Aorta (tissue), 5 donors: ENCODE measurements at places on chromosomes 7 and 10. TPM values are rescaled to one million over a fixed set of nuclear protein-coding genes. Genes with fewer than 3 reads are reported as not detected.

DNA sequence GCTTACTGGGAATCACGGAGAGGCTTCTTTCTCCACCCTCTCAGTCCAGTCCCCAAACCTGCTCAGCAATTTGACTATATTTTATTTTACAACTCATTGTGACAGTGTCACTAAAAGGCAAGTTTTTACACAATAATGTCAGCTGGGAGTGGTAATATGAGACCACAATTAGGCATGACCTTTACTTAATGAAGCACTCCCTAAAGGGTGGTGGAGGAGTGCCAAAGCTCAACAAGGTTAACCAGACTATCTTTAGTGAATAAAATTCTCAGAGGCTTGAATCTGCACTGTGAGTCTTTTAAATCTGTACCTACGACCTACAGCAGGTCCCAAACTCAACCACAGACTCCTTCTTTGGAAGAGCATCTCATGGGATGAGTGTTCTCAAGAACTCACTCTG is 215.6 kb downstream of the TAX1BP1 start:
- no peak overlapping the region for H3K4me3 ChIP-seq
- no peak for DNase-seq
- peaks cover 6% of the 10 kb centered on the region for H3K4me1 ChIP-seq
- no peak overlapping the region for H3K27ac ChIP-seq
- H3K36me3 ChIP-seq = no peaks in the 10 kb centered on the region

GRCh38 chr7:93862651-93863050 is 27.9 kb downstream of the TFPI2 start:
- no peaks in the 10 kb centered on the region for H3K36me3 ChIP-seq
- H3K4me1 ChIP-seq = no peaks in the 10 kb centered on the region
- H3K27ac ChIP-seq = no peak overlapping the region
- no peaks in the 10 kb centered on the region for H3K27me3 ChIP-seq
- no peak overlapping the region for H3K4me3 ChIP-seq

- DNase-seq = no peak
- H3K36me3 ChIP-seq = no peaks in the 10 kb centered on the region
- peak overlapping the region; percentile 52 for H3K27ac ChIP-seq
- H3K27me3 ChIP-seq = no peaks in the 10 kb centered on the region
- H3K4me3 ChIP-seq = no peak overlapping the region
Measured at GRCh38 chr7:30789334-30789711, 18.1 kb downstream of the MINDY4 start.

DNA sequence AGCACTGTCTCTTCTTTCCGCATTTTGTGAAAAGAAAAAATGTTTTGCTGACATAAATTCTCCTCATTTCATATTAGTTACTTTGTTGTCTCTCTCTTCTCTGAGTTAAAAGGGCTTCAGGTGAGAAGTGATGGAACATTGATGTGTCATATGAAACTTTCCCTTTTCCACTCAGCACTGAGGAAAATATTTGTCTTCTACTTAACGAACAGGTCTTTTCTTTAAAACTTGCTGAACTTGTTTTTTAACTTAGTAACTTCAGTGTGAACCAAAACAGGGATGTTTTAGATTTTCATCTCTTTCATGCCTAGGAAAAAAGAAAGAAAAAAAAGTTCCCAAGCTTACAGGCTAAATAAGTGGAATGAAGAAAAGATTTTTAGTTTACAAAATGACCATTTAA is 19.0 kb upstream of the TSPAN12 start:
- no peaks in the 10 kb centered on the region for H3K36me3 ChIP-seq
- no peaks in the 10 kb centered on the region for H3K4me1 ChIP-seq
- H3K27me3 ChIP-seq = no peaks in the 10 kb centered on the region
- H3K4me3 ChIP-seq = no peak overlapping the region
- no peak for DNase-seq

- DNase-seq = no peak
- H3K27me3 ChIP-seq = no peaks in the 10 kb centered on the region
- H3K4me1 ChIP-seq = peaks cover 2% of the 10 kb centered on the region
- H3K36me3 ChIP-seq = no peaks in the 10 kb centered on the region
Measured at GRCh38 chr7:41890631-41891274, 187.9 kb upstream of the INHBA start.

GRCh38 chr7:70795948-70796347 is 336.0 kb upstream of the GALNT17 start:
- no peaks in the 10 kb centered on the region for H3K36me3 ChIP-seq
- no peaks in the 10 kb centered on the region for H3K4me1 ChIP-seq
- no peak overlapping the region for H3K4me3 ChIP-seq
- DNase-seq = no peak
- H3K27me3 ChIP-seq = no peaks in the 10 kb centered on the region

- H3K4me1 ChIP-seq = peaks cover 11% of the 10 kb centered on the region
- H3K27me3 ChIP-seq = no peaks in the 10 kb centered on the region
- H3K4me3 ChIP-seq = no peak overlapping the region
- H3K36me3 ChIP-seq = no peaks in the 10 kb centered on the region
Measured at GRCh38 chr7:12729112-12729511, 41.7 kb downstream of the ARL4A start.

GRCh38 chr7:33137103-33137502 is 7.7 kb downstream of the BBS9 start:
- no peaks in the 10 kb centered on the region for H3K36me3 ChIP-seq
- H3K27ac ChIP-seq = no peak overlapping the region

GRCh38 chr10:71471957-71472365 is 75.2 kb downstream of the CDH23 start:
- H3K4me3 ChIP-seq = no peak overlapping the region
- DNase-seq = peak; percentile 60
- no peaks in the 10 kb centered on the region for H3K4me1 ChIP-seq
- no peaks in the 10 kb centered on the region for H3K27me3 ChIP-seq
- no peak overlapping the region for H3K27ac ChIP-seq

GRCh38 chr7:12581897-12582296 is 11.4 kb downstream of the SCIN start:
- H3K4me1 ChIP-seq = no peaks in the 10 kb centered on the region
- H3K4me3 ChIP-seq = no peak overlapping the region
- H3K27me3 ChIP-seq = no peaks in the 10 kb centered on the region
- H3K36me3 ChIP-seq = no peaks in the 10 kb centered on the region

DNA sequence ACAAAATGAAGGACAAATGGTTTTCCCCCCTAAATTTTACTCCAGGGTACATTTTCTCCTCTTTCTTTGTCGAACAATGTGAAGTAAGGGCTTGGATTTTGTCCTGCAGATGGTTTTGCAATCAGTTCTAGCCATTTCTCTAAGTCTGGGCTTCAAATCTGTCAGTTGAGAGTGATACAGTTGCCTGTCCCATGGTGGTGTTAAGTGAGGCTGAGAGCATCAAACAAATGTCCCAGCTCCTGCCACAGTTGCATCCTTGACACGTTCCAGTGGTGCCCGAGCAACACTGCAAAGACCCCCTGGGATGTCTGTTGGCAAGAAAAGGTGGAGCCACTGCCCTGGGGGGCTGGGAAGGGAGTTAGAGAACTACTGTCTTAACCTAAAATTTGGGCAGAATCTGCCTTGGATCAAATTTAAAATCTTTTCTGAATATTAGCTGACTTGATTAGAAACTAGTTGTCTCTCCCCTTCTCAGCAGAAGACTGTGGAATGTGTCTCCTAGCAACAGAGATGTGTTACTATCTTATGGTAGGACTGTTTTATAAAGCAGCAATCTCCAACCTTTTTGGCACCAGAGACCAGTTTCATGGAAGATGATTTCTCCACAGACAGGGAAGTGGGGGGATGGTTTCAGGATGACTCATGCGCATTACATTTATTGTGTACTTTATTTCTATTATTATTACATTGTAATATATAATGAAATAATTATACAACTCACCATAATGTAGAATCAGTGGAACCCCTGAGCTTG is 102.0 kb upstream of the STEAP1B start:
- H3K27me3 ChIP-seq = no peaks in the 10 kb centered on the region
- no peak overlapping the region for H3K27ac ChIP-seq
- no peak overlapping the region for H3K4me3 ChIP-seq

- no peak overlapping the region for H3K27ac ChIP-seq
- H3K4me1 ChIP-seq = no peaks in the 10 kb centered on the region
- no peak for DNase-seq
- H3K4me3 ChIP-seq = no peak overlapping the region
- no peaks in the 10 kb centered on the region for H3K27me3 ChIP-seq
Measured at GRCh38 chr7:28173531-28173930, 7.1 kb downstream of the JAZF1 start.

DNA sequence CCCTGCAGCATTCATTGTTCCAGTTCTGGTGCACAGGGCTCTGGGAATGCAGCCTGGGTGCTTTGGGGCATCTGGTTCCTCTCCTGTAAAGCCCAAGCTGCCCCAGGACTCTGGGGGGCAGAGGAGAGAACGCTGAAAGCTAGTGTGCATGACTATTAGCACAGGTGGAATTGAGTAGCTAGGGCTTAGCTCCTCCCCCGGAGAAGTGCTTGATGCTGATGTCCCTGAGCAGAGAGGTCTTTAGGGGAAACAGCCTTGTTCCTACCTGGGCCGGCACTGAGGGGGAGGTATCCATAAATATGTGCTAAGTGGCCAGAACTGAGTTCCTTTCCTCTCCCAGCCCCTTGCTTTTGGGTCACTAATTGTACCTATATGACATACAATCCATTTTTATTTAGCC is 3.9 kb downstream of the ADCY1 start:
- no peak overlapping the region for H3K4me3 ChIP-seq
- H3K4me1 ChIP-seq = no peaks in the 10 kb centered on the region
- DNase-seq = no peak
- H3K27me3 ChIP-seq = no peaks in the 10 kb centered on the region

- DNase-seq = no peak
- no peaks in the 10 kb centered on the region for H3K36me3 ChIP-seq
- no peaks in the 10 kb centered on the region for H3K27me3 ChIP-seq
- no peaks in the 10 kb centered on the region for H3K4me1 ChIP-seq
Measured at GRCh38 chr10:1858547-1858946, 121.2 kb upstream of the ADARB2 start.

DNA sequence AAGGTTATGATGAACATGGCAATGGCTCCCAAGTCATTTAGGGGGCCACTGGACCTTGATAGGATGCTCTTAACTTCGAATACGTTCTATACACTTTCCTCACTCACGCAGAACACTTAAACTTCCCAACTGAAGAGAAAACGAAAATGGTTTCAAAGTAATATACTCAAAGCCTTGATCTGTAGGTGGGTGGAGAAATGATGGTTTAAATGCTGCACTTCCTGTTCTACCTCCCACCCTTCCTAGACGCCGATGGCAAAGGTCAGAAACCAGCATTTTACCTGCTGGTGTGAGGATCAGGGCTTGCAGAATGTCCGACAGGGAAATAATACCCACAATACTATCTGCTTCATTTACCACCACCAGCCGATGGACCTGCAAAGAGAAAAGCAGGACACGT is 40.5 kb upstream of the RHEB start:
- DNase-seq = no peak
- H3K36me3 ChIP-seq = peaks cover 2% of the 10 kb centered on the region
- no peaks in the 10 kb centered on the region for H3K4me1 ChIP-seq
- no peaks in the 10 kb centered on the region for H3K27me3 ChIP-seq
- no peak overlapping the region for H3K27ac ChIP-seq

- no peaks in the 10 kb centered on the region for H3K36me3 ChIP-seq
- H3K27ac ChIP-seq = no peak overlapping the region
- H3K4me3 ChIP-seq = no peak overlapping the region
- no peaks in the 10 kb centered on the region for H3K27me3 ChIP-seq
- H3K4me1 ChIP-seq = no peaks in the 10 kb centered on the region
- peak; percentile 66 for DNase-seq
Measured at GRCh38 chr7:63521-64021, 128.8 kb upstream of the FAM20C start.

DNA sequence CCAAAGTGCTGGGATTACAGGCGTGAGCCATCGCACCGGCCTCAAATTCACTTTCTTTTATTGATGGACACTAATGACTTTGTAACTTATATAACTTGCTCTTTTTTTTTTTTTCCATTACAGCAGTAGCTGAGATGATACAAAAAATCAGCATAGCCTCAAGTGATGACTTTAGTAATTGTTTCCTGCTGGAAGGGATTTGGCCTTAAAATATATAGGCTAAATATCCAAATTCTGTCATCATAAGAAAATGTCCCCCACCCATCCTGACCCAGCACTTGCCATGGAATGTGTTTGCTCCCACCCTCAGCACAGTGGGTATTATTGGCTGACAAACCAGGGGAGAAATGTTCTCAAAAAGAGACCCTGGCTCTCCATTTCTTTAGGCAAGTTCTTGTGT is 1264.1 kb upstream of the AUTS2 start:
- H3K36me3 ChIP-seq = no peaks in the 10 kb centered on the region
- H3K4me1 ChIP-seq = peaks cover 2% of the 10 kb centered on the region
- H3K4me3 ChIP-seq = no peak overlapping the region
- no peak for DNase-seq

- H3K4me1 ChIP-seq = no peaks in the 10 kb centered on the region
- no peaks in the 10 kb centered on the region for H3K27me3 ChIP-seq
- no peaks in the 10 kb centered on the region for H3K36me3 ChIP-seq
- H3K4me3 ChIP-seq = no peak overlapping the region
- H3K27ac ChIP-seq = no peak overlapping the region
Measured at GRCh38 chr7:137329411-137329810, 14.1 kb downstream of the PTN start.

DNA sequence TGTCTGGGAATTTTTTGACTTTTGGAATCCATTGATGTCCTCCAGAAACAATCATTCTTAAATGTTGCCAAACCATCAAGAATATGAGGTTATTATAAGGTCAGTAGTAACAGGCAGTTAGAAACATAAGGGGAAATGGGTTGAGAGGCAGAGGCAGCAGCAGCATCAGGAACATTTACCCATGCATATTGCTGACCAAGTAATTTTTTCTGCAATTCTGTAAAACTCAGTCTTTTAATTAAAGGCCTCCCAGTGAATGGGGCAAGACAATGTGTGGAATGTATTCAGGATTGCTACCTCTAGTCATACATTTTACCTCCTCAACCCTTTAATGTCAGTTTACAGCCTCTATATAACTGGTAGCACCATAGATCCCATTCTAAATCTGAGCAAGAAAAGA is 66.5 kb upstream of the SKAP2 start:
- no peak overlapping the region for H3K27ac ChIP-seq
- no peaks in the 10 kb centered on the region for H3K27me3 ChIP-seq
- no peak for DNase-seq
- no peaks in the 10 kb centered on the region for H3K36me3 ChIP-seq
- no peaks in the 10 kb centered on the region for H3K4me1 ChIP-seq
- H3K4me3 ChIP-seq = no peak overlapping the region

DNA sequence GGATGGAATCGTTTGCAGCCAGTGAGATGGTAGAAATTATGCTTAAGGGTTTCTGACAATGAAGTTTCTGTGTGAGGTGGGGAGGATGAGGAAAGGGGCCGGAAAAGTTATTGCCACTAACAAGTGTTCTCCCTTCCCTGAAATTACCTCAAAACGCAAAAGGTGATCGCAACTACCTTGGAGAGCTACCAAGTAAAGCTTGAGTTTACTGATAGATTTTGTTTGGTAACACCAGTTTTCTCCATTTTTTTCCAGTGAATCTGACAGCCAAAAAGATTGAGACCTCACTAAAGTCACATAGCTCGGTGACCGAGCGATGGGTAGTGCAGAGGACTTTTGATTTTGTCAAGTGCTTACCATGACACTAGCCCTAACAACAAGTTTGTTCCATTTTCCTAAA is 1.6 kb downstream of the SUV39H2 start:
- H3K27ac ChIP-seq = no peak overlapping the region
- DNase-seq = no peak
- H3K36me3 ChIP-seq = no peaks in the 10 kb centered on the region
- H3K4me1 ChIP-seq = no peaks in the 10 kb centered on the region
- no peak overlapping the region for H3K4me3 ChIP-seq

Gene TCERG1L
- not detected for polyA plus RNA-seq

Gene AGMO
- 2.0 TPM for polyA plus RNA-seq

Gene CALHM3
- polyA plus RNA-seq = not detected

Gene NEUROD6
- not detected for polyA plus RNA-seq

Gene FGL2
- 117 TPM for polyA plus RNA-seq

Gene DRGX
- polyA plus RNA-seq = not detected

Gene FAM25C
- 41.1 TPM for polyA plus RNA-seq
